HEK293T (cell line): ENCODE measurements at places on chromosomes 4 and X.

DNA sequence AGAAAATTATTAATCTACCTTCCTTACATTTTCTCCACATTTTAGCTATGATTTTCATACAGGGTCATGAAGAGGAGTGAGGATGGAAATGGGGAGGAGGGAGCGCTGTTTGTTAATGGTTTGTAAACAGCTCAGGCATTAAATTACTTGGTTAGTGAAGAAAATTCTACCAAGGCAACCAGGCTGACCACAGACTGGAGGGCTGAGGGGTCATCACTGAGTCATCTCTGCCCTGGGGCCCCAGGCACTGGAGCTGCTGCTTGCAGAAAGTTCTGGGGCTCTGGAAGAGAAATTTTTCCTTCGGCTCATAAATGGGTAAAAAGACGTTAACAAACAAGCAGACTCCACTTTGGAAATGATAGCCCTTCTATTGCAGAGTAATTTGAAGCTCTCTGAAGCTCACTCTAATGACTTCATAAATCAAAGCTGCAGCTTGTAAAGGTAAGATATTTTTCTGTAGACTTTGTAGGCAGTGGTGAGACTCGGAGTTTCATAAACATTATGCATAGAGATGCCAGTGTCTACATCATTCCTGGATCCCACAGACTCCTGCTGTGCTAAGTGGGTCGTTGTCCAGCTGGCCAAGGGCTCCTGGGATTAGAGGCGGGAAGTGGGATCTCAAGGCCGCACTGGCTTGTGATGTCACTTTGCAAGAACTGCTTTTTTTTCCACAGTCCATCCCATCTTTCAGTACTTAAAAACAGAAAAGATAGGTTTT is 159.6 kb downstream of the PTTG2 start:
- peak; percentile 22 for DNase-seq

- DNase-seq: no peak
These were observed 88.4 kb downstream of the EVC start for GRCh38 chr4:5799406-5799805.

- DNase-seq: peak; percentile 12
These were observed 2.0 kb downstream of the PARM1 start for GRCh38 chr4:74934888-74935287.

- DNase-seq: no peak
These were observed 57.6 kb upstream of the CLNK start for GRCh38 chr4:10741961-10742699.

DNA sequence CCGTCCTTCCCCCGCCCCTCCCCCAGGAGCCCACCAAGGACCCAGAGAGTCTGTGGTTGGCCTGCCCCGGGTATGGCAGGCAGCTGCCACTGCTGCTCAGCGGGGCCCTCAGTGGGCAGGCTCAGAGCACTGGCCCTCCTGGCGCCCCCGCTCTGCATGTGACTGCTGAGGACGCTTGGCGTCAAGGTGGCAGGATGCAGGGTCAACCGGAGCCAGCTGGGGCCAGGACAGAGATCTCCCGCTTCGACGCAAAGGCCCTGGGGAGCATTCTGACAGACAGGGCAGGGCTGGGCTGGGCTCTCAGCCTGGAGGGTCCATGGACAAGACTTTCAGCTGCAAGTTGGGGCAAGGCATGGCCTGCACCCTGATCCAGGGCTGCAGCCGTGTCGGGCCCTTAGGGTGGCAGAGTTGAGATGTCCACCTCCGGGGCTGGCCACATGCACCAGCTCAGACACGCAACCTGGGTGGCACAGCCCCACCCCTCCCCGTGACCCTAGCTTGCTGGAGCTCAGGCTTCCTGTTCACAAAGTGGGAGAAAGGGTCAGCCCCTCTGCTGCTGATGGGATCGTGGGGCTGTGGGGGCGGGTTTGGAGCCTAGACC is 30.3 kb downstream of the LRPAP1 start:
- no peak for DNase-seq

GRCh38 chr4:15521442-15522039 is 51.9 kb downstream of the CC2D2A start:
- DNase-seq: no peak

GRCh38 chr4:179597301-179597700 is 2155.1 kb upstream of the AGA start:
- DNase-seq: no peak

GRCh38 chrX:130631011-130631410 is 229.2 kb downstream of the RBMX2 start:
- DNase-seq: no peak

DNA sequence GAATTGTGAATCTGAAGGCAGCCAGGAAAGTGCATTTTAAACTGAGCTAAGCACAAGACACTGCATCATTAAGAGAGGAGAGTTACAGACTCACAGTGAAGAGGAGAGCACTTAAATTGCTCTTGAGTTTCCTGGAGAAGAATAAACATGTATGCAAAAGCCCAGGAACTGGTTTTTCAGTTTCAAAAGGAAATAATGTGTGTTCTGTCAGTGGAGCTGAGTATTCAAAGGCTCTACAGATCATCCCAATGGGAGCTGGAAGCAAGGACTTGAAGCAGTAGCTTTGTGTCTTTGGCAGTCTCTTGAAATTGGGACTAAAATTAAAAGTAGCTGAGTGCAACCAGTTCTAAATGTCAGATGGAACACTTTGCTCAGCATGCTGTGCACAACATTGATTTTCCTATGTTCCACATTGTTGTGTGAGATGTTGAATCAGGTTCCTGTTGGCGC is 147.5 kb upstream of the ANK2 start:
- no peak for DNase-seq

GRCh38 chr4:154005171-154005520 is 216.3 kb upstream of the SFRP2 start:
- no peak for DNase-seq

- DNase-seq: no peak
These were observed 8.0 kb downstream of the SHOX start for GRCh38 chrX:638482-639131.

DNA sequence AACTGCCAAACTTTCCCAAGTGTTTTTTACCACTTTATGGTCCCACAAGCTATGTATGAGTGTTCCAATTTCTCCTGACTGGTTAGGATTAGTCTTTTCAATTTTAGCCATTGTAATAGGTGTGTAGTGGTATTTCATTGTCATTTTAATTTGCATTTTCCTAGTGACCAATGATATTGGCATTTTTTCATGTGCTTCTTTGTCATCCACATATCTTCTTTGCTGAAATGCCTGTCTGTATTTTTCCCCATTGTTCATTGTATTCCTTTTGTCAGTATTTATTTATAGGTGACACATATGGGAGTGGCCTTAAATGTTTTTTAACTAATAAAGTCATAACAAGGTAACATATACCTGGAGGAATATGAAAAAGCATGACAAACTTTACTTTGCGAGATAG is 9.2 kb upstream of the UBE2D3 start:
- no peak for DNase-seq

DNA sequence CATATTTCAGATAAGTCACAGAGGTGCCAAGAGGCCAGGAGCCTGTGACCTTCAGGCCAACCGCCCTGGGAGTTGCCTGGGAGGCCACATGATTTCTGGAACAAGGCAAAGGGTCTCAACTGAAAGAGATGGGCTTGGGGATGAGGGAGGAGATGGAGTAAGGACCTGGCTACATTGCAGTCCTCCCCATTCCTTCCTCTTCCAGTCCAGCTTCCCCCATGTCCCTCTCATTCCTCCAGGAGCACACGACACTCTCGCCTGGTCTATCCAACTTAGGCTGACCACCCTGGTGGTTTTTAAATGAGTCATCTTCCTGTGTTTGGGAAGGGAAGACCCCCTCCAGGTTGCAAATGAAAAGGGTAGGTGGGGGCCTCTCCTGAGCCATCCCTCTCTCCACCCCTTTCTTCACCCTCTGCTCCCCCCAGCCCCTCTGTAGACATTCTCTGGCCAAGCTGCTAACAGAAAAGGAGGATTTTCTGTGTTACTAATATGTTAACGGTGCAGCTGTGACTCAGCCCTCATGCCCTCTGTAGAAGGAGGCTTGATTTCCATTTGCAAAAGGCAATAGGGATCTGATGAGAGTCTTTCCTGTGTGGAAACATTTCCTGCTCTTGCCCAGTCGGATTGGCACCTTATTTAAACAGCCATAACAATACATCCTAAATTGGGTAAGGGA is 79.2 kb downstream of the RTL5 start:
- no peak for DNase-seq

- no peak for DNase-seq
These were observed 74.3 kb upstream of the ANXA3 start for GRCh38 chr4:78477276-78477675.

- no peak for DNase-seq
These were observed 6.7 kb downstream of the BBS12 start for GRCh38 chr4:122739174-122739573.

- no peak for DNase-seq
These were observed 62.6 kb upstream of the C4orf54 start for GRCh38 chr4:99720206-99720605.

GRCh38 chrX:46575991-46576392 is 2.4 kb downstream of the CHST7 start:
- DNase-seq: no peak

DNA sequence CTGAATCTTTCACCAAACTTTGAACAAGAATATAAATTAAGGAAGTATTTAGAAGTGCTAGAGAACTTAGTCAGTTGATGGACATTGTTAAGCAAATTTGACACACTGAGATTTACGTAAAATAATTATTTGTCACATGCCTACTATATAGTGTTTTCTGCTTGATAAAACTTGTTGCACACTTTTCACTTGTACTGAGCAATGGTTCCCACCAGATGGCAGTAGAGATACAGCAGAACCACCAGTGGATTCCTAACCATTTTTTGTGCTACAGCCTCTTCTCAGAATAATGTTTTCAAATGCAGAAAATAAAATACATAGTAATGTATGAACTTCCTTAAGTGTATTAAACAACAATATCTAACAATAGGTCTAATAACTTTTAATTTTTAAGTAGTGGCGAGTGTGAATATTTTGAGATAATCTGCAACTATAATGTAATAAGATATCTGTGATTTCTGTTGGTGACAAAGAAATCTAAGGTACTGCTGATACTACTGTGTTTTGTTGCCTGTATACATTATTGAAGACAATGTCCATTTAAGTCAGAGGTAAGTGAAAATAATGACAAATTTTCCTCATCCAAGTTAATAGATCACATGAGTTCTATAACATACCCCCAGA is 81.2 kb downstream of the APOOL start:
- DNase-seq: peak; percentile 53

DNA sequence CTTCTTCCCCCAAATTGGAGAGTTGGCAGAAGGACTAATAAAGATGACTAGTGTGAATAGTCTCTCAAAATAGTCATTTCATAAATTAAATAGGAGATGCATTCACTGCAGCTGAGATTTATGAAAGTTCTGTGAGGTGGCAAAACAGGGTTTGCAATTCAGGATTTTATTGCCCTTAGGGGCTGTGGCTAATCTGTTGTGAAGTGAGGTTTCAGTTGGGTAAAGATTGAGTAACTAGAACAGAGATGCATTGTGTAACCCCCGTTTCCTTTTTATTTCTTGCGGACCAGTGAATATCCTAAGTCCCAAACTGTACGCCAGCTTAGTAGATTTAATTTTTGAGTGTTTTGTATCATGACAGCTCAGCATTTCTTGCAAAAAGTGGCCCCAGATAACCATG is 16.2 kb upstream of the SCRG1 start:
- no peak for DNase-seq

DNA sequence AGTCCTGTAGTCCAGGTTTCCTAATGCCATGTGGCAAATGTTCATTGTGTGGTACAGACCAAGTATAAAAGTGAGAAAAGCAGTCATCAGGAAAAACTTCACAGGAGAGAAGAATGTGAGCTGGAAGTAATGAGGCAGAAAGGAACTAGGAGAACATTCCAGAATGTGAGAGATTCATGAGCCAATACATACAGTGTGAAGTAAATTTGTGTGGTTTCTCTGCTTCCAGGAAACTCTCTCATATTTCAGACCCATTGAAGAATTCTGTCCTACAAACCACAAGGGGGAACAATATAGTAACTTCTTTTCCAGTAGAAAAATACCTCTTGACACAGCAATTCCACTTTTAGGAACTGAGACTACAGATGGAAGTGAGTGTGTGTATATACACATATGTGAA is 136.5 kb downstream of the RNF150 start:
- DNase-seq: no peak

DNA sequence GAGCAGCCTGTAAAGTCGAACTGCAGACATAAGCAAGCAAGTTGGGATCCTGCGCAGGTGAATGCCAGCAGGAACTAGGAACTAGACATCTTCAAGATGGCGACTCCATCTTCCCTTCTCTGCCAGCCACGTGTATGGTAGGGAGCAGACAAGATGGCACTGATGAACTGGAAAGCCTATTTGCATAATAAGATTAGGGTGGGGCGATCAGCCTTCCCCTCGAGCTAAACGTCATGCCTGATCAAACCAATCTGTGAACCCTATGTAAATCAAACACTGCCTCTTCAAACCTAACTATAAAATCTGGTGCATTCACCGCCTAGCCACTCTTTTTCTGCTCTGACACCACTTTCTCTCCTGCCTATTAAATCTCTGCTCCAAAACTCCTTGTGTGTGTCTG is 28.1 kb upstream of the LGI2 start:
- no peak for DNase-seq

DNA sequence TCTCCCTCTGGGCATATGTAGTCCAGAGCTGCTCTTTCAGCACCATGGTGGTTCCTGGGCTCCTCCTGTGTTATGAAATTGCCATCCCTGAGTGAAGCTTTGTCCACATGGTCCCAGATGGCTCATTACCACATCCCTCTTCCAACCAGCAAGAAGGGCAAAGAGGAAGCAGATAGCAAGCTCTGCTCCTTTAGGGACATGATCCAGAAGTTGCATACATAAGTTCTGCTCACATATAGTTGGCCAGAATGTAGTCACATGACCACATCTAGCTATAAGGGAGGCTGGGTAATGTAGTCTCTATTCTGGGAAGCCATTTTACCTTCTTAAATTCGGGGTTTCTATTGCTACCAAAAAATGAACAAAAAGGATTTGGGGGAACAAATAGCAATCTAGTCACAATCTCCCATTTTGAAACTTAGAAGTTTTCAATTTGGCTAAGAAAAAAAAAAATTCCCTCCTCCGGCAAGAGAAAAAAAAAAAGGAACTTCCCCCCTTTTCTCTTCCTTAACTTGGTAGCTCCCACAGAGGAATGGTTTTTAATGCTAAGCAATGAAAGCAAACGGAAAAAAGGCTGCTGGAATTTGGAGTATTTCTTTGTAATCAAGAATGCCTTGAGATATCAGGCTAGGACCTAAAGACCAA is 88.2 kb upstream of the USP9X start:
- peak; percentile 64 for DNase-seq

DNA sequence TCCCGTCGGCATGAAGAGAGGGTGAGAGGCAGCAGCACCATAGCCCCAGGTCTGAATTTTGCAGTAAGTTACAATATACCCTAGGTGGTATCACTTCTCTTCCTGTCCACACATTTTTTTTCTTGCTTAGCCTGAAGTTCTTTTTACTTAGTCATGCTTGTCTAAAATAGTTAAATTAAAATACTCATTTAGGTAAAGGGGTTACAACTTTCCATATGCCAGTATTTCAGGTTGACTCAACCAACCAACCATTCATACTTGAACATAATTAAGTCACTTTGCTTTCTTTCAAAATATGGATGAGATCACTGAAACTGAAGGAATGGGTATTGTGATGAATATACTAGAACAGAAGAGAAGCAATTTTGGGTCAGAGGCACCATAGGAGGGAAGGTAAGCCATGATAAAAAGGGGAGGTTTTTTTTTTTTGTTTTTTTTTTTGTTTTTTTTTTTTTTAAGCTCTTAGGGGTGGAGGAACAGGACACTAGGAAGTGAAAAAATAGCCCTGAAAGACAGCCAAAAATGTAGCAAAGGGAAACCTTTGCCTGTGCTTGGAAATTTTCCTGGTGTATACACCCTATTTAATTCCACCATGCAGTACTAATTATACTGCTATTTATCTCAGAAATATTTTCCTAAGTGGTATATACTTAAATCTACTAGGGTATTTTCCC is 41.8 kb downstream of the RPS6KA3 start:
- DNase-seq: no peak

GRCh38 chr4:176313596-176314336 is 6.0 kb upstream of the SPCS3 start:
- no peak for DNase-seq
